SJSA1 (cell line): ENCODE measurements at places on chromosomes 12 and 14. TPM values are rescaled to one million over a fixed set of nuclear protein-coding genes. Genes with fewer than 3 reads are reported as not detected.

DNA sequence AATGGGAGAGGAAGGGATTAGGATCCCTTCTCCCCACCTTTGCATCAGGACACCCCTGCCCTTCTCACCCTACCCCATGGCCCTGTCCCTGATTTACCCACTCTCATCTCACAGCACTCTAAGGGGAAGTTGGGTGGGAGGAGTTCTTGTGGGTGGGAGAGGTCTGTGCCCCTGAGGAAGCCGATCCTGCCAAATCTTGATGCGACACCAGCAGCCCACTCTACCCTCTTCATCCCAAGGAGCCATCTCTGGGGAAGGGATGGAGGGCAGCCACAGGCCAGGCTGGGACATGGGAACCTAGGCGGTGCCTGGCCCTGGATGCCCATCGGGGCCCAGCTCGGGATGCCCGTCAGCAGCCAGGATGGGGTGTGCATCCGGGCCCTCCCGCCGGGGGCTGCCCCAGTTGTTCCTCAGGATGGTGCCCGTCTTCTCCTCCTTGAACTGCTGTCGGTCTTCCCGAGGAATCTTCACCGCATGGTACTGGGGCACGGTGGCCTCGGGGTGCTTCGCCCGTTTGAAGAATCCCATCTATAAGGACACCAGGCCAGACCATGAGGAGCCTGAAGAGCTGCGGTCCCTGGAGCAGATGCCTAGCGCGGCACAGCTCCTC lies 22.8 kb downstream of the ITGA7 start:
- no peak for DNase-seq
- H3K4me1 ChIP-seq = no peaks in the 10 kb centered on the region
- H3K27ac ChIP-seq = no peak overlapping the region
- peaks cover 9% of the 10 kb centered on the region; the same call in 1 of the 2 replicates for H3K27me3 ChIP-seq

GRCh38 chr12:27972721-27973120 lies at the start of gene PTHLH:
Gene PTHLH (minus strand): TSS chr12:27972733. CDS start chr12:27969494, 3,239 bp downstream.
- H3K27ac ChIP-seq = no peak within 1 kb of the TSS
- no peaks in the 10 kb centered on the region for H3K36me3 ChIP-seq
- H3K4me3 ChIP-seq = no peak within 1 kb of the TSS

FOXA1 gene
- 0.87 TPM in 1 of 2 replicates, not detected in the other for total RNA-seq

DNA sequence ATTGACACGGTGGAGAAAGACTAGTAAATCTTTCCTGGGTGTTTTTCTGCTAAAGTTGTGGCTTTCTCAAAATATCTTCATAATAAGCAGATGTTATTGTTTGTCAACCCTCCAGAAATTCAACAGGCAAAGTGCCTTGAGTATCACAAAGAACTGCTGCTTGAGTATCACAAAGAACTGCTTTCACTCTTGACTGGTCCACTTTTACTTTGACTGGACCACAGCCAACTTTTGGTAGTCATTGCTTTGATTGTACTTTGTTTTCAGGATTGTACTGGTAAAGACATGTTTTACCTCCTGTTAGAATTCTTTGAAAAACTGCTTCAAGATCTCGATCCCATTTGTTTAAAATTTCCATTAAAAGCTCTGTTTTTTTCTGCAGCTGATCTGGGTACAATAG lies 62.6 kb downstream of the PDZRN4 start:
- no peaks in the 10 kb centered on the region for H3K27me3 ChIP-seq
- no peaks in the 10 kb centered on the region for H3K4me1 ChIP-seq
- no peak overlapping the region for H3K4me3 ChIP-seq
- no peak overlapping the region for H3K27ac ChIP-seq
- H3K36me3 ChIP-seq = no peaks in the 10 kb centered on the region

DNA sequence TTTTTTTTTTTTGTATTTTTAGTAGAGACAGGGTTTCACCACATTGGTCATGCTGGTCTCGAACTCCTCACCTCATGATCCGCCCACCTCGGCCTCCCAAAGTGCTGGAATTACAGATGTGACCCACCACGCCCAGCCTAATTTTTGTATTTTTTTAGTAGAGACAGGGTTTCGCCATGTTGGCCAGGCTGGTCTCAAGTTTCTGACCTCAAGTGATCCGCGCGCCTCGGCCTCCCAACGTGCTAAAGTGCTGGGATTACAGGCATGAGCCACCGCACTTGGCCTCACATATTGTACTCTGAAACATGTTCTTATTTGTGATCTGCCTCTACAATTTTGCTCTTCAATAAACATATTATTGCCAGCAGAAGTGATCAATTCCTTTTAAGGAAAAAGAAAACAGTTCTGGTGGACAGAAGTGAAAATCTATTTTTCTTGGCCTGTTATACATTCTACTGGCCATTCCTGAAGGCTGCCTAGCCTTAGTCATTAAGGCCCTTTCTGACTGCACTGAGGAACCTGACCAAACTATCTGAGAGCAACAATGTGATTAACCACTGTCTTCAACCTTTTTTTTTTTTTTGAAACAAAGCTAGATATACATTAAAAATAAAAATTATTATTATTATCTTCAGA lies 36.1 kb downstream of the SNX6 start:
- DNase-seq = no peak
- H3K27ac ChIP-seq = no peak overlapping the region
- H3K4me1 ChIP-seq = no peaks in the 10 kb centered on the region
- no peaks in the 10 kb centered on the region for H3K27me3 ChIP-seq
- no peak overlapping the region for H3K4me3 ChIP-seq
- peaks cover 72% of the 10 kb centered on the region for H3K36me3 ChIP-seq

DNA sequence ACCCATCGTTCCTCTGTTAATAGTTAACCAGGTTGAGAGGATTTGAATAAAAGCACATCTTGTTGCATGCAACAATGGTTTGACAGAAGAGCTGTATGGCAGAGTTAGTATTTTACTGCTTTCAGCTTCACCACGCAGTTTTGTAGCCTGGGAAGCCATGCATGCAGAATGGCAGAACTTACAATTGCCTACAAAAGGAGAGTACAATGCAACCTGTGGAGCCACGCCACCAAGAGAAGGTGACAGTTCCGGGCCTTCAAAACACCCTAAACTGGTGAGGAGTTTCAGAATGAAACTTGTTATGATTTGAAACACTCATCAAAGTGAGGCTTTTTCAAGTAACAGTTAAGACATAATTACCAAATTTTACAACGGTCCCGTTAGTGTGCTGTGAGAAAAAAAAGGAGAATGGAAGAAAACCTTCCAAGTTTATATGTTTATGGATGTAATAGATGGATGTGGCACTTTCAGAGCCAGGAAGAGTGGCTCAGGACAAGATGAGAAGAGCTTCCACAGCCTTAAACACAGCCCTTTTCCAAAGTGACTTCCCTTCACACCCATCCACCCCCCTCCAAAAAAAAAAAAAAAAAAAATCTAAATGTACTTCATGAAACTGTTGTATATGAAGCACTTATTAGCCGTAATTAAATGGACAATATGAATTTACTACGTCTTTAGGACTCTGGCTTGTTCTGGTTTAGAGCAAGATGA lies 158.7 kb downstream of the EGLN3 start:
- no peak overlapping the region for H3K27ac ChIP-seq
- no peaks in the 10 kb centered on the region for H3K27me3 ChIP-seq
- no peaks in the 10 kb centered on the region; the same call in 1 of the 2 replicates for H3K4me1 ChIP-seq
- DNase-seq = no peak
- H3K36me3 ChIP-seq = no peaks in the 10 kb centered on the region

GRCh38 chr12:709455-710020 lies 42.8 kb upstream of the WNK1 start:
- DNase-seq = no peak
- H3K36me3 ChIP-seq = no peaks in the 10 kb centered on the region
- H3K4me1 ChIP-seq = no peaks in the 10 kb centered on the region

DNA sequence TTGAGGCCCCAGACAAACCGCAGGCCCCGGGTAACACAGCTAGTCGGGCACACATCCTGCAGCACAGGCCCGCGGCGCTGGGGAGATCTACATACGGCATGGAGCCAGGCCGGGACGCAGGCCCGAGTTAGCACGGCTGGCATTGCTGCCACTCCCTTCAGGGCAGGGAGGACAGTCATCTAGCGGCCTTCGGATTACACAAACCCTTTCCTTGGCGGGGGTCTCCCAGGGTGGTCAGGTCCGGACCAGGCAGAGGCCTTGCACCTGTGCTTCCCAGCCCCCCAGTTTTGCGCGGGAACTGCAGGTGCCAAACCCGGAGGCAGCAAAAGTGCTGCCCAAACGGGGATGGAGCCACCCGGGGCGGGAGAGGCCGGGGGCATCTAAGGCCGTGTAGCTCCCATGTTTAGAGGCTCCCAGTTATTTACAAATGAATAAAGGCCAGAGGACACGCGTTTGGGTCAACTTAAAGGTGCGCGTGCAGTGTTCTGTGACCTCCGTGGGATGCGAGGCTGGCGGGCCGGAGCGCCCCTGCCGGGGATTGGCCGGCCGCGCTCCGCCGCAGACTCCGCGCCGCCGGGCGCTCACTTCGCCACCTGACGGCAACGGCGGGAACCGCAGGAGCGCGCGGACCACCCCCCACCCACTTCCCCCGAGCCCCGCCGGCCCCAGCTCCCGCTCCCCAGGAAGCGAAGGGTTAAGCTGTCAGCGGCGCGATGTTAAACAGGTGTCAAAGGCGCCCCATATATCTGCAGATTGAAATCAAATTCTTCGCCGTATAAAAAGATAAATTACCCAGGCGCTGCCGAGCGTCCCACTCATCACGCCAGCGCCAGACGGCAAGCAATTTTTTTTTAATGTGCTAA lies 18.1 kb downstream of the VSX2 start:
- H3K27ac ChIP-seq = no peak overlapping the region
- peaks cover 20% of the 10 kb centered on the region for H3K27me3 ChIP-seq
- DNase-seq = no peak
- no peaks in the 10 kb centered on the region for H3K36me3 ChIP-seq
- peak overlapping the region; percentile 35 for H3K4me3 ChIP-seq
- peaks cover 4% of the 10 kb centered on the region for H3K4me1 ChIP-seq

- DNase-seq = no peak
- H3K27me3 ChIP-seq = no peaks in the 10 kb centered on the region
- no peak overlapping the region for H3K4me3 ChIP-seq
- peaks cover 56% of the 10 kb centered on the region for H3K36me3 ChIP-seq
These were observed 5.0 kb downstream of the HDAC7 start for GRCh38 chr12:47814539-47815170.

- H3K4me3 ChIP-seq = no peak within 1 kb of the TSS
- H3K27me3 ChIP-seq = 0 out of 2 replicates have a peak, but pooled peaks cover 6% of the 10 kb centered on the region
- no peaks in the 10 kb centered on the region for H3K36me3 ChIP-seq
- H3K27ac ChIP-seq = no peak within 1 kb of the TSS
- no peaks in the 10 kb centered on the region for H3K4me1 ChIP-seq
- DNase-seq = no peak
These were observed at the start of gene MFAP5 for GRCh38 chr12:8662593-8662992. Gene MFAP5 (minus strand): TSS chr12:8662826. CDS start chr12:8662104, 722 bp downstream.

AQP6 gene
- not detected in 2 replicates for total RNA-seq

SLC25A21 gene
- total RNA-seq = 1.2 and 2.6 TPM in 2 replicates

DGLUCY gene
- total RNA-seq = 7.3 and 11.8 TPM in 2 replicates
